ENCODE measurements at places on chromosomes 2 and 18. TPM values are rescaled to one million over a fixed set of nuclear protein-coding genes. Genes with fewer than 3 reads are reported as not detected.
A peak's percentile ranks its signal among the peaks of the same experiment; 100 is the strongest.

Gene SLC40A1
- total RNA-seq: 45.2 TPM

Gene CCDC68
- 1.2 TPM for total RNA-seq

Gene NEURL3
- total RNA-seq: not detected

Gene POMC
- 1.2 TPM for total RNA-seq

Gene ITGA4
- total RNA-seq: 6.9 TPM

Gene SULT1C4
- total RNA-seq: 4.5 TPM

Gene APLF
- 11.8 TPM for total RNA-seq

Gene LYPD6
- total RNA-seq: 9.4 TPM

Gene CHRND
- not detected for total RNA-seq

Gene PPP1R1C
- total RNA-seq: under 0.01 TPM

- no peak for DNase-seq
These were observed 340.4 kb upstream of the MMADHC start for GRCh38 chr2:149928011-149928410.

GRCh38 chr2:207879536-207879935, 109.8 kb upstream of the FZD5 start:
- no peak for DNase-seq

DNA sequence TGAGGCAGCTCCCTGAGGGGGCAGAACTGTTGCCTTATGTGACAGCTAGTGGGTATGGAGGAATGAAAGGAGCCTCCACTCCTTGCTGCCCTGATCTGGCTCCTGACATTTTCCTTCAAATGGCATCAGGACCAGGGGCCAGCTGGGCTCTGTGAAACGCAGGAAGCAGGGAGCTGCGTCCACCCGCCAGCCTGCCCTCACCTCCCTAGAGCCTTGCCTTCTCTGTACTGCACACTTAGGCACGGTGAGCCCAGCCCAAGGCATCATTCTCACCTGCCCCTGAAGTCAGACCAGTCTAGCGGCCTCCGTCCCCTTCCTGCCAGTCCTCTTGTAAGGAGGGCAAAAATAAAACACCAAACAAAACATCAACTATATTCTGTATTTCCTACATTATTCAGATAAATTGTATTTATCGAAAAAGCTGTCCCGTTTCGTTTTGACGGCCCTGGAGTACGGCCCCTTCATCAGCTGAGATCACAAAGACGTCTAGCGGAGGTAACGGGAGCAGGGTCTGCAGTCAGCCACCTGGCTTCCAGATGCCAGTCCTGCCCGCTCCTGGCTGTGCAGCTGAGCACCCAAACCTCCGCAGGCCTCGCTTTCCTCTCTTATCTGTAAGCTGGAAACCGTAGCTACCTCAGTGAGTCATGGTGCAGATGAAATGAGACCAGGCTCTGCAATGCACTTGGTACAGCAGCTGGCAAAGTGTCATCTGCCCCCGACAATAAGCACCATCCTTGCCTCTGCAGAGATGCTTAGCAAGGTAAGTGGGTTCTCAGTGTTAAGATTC, 6.9 kb upstream of the CTDP1 start:
- no peak for DNase-seq

DNA sequence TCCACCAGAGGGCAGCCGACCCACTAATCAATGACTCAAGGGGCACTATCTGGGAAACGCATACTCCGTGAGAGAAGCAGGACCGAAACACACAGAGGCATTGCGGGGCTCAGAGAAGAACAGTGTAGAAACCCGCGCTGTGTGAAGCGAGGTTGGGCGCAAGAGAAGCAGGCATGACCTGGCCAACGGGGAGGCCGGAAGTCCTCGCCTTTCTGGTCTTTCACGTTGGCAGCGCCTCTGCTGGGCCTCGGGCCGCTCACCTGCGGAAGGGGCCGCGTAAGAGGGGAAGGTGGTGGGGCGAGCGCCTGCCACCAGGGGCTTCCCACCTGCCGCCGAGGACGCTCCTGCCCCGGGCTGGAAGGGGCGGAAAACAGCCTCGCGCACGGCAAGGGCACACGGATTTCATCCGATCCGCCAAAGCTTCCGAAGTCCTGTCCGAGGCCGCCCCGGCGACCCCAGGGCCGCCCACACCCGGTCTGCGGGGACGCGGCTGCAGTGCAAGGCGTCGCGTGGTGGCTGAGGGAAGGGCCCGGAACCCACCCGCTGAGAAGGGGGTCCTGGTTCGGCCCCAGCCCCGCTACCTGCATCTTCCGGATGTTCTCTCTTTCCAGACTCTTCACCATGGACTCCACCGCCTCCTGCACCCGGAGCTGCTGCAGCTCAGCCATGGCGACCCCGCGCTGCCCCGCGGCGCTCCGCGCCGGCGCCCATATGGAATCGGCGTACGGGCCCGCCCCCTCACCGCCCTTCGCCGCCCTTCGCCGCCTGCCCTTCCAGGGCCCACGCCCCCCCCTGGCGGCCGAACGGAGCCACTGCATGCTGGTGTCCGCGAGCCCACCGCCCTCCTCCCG, at the start of gene FAM136A:
FAM136A (minus strand) TSS at position 724 of the 851 bp plus-strand sequence; CDS start at position 668, 56 bp downstream.
- DNase-seq: peak; percentile 88

GRCh38 chr2:121197369-121198091, 87.5 kb downstream of the TFCP2L1 start:
- DNase-seq: no peak

DNA sequence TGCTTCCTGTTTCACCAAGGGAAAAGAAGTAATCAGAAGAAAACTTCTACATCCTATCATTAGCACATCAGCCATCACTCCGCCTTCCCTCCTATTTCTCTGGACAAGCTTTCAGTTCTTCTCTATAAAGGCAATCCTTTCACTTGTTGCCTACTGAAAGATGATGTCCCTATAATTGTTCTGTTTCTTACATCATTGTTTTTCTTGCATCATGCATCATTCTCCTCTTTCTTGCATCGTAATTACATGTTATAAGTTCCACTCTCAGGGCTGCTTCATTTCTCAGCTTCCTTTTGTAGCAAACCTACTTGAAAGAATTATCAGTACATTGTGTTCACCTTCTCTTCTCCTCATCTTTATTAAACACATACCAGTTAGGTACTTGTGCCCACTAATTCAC, 7.2 kb downstream of the SLC30A6 start:
- no peak for DNase-seq

GRCh38 chr2:234674781-234675201, 177.9 kb upstream of the ARL4C start:
- no peak for DNase-seq

GRCh38 chr2:134324430-134324829, 70.6 kb downstream of the MGAT5 start:
- DNase-seq: no peak

- DNase-seq: no peak
These were observed 40.7 kb upstream of the TANK start for GRCh38 chr2:161119483-161119882.

GRCh38 chr2:28488858-28489575, 6.8 kb upstream of the PLB1 start:
- DNase-seq: no peak

DNA sequence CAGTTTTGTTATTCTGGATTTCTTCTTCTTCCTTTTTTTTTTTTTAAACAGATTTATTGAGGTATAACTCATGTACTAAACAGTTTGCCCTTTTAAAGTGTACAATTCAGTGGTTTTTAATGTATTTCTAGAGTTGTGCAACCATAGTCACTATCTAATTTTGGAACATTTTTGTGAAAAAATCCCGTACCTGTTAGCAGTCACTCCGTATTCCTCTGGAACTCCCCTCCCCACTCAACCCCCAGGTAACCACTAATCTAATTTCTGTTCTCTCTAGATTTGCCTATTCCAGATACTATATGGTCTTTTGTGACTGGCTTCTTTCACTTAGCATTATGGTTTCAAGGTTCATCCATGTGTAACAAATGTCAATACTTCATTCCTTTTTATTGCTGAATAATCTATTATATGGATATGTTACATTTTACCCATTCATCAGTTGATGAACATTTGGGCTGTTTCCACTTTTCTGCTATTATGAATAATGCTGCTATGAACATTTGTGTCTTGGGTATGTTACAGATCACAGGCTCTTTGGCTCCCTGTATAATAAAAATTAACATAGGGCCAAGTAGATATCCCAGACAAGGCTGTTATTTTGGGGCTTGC, 21.9 kb downstream of the EHBP1 start:
- no peak for DNase-seq

GRCh38 chr2:60707750-60708371, 48.2 kb upstream of the PAPOLG start:
- DNase-seq: peak; percentile 12

DNA sequence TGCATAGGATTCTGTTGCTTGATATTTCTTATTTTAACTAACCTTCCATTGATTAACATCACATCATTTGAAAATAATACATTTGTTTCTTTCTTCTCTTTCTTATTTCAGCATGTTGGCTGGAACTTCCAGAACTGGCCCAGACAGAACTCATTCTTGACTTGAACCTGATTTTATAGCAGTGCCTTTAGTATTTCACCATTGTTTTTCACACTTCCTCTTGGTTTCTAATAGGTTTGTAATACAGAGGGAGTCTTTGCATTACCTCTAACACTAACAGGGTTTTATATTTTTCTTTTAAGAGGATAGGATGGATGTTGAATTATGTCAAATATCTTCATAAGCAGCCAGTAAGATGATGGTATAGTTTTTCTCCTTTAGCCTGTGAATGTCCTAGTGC, 39.2 kb downstream of the SEMA4F start:
- DNase-seq: no peak

DNA sequence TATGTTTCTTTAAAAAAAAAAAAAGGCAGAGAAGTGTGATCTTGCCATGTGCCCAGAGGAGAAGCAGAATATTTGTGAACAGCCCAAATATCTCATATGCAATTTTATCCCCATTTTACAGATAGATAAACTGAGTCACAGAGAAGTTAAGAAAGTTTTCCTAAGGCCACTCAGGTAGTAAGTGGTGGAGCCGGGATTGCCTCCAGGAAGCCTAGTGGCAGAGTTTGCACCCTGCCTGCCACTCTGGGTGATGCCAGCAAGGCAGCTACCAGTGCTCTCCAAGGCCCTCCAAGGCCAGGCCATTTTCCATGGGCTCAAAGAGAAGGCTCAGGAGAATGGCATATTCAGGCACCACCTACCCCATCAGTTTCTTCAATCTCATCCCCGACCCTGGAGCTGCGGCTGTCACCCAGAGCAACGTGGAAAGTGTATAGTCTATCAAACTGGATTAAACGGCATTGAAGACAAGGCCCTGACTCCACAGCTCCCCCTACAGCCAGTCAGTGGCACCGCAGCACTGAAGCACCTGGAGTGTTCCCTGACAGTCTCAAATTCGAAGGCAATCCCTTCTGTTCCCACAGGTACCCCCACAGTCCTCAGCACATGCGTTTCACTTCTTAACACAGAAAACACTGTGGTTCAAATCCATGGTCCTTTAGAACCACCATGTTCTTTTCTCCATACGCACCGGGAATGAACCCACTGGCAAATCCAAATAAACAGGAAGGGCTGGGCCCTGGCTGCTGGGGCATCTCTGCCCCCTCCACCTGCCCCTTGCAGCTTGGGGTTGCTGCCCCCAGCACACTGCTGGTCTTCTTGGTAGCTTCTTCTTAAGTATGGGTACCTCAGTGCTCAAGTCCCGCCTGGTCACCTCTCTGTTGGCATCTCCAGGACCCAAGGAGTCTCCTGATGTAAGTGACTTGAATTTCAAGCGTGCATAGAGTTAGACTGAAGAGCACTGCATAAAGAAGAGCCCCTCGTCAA, 175.3 kb downstream of the INHBB start:
- DNase-seq: no peak

All from frontal cortex (tissue), 4 donors.